Omental fat pad (tissue), 4 donors: ENCODE measurements at places on chromosomes 7 and 10. TPM values are rescaled to one million over a fixed set of nuclear protein-coding genes. Genes with fewer than 3 reads are reported as not detected.

DNA sequence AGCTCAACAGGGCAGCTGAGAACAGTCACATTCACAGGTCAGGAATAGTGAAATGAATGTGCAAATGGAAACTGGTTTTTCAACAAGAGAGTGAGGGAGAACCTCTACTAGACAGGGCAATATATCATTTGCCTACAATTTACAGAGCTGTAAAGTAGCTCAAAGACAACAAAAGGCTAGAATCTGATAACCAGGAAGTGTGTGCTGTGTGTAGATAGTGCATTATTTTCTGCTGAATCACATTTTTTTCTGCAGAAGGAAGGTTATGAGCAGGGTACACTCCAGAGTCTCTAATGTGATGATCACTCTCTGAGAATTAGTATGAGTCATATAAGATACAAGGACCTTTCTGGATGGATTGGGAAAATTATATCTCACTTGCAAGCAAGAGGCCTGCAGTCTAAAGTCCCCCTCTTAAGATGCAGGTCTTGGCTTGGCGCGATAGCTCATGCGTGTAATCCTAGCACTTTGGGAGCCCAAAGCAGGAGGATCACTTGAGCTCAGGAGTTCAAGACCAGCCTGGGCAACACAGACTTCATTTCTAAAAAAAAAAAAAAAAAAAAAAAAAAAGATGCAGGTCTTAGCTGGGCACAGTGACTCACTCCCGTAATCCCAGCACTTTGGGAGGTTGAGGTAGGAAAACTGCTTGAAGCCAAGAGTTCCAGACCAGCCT, 59.9 kb upstream of the COBL start:
- DNase-seq, result no peak

The ASNS gene
- 15.9 TPM for total RNA-seq

DNA sequence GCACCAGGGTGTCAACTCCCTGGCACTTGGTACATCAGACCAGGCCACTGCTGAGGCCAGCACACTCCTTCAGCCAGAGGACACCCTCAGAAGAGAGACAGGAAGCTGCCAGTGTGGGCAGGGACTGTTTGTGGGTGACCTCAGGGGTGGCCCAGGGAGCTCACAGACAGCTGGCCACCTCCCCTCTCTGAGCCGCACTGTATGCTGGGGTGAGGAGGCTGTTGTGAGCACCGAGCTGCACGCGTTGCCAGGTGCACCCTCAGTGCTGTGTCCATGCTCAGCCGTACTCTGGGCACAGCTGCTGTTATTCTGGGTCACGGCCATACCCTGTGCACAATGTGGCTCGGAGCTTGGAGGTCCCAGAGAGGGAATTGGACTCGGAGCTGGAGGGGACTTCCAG, 61.5 kb upstream of the NANOS1 start:
- DNase-seq, result no peak

The MRLN gene
- not detected for total RNA-seq

- DNase-seq, result no peak
Observed at GRCh38 chr7:101885597-101885955, 68.2 kb downstream of the CUX1 start.

DNA sequence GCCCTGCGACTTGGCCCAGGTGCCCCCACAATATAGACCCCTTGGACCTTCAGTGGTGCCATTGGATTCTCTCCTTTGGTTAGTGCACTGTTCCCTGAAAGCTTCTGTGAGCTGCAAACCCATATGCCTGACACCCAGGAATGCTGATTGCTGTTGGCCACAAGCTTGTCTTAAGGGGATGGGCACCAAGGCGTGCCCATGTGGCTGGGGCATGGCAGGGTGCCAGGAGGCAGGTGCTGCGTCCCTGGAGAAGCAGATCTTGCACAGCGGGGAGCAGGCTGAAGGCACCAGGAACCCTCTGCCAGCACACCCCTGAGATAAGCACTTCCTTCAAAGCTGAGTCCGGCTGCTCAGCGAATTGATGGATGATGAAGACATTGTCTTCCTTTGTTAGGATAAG, 411.8 kb downstream of the SDK1 start:
- DNase-seq, result no peak

DNA sequence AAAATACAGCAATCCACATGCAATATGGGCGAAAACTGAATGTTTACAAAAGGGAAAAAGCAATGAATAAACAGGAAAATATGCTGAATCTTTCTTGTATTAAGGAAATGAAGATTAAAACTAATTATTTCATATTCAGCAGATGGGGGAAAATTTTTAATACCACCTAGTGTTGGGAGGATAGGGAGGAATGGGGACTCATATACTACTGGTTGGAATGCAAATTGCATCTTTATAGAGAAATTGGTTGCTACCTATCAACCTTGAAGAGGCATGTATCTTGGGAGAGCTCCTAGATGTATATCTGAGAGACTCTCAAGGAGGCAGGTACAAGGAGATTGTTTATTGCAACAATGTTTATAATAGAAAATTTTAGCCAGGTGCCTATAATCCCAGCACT, 101.4 kb downstream of the CREM start:
- no peak for DNase-seq
